ENCODE measurements at places on chromosomes 2 and 18. TPM values are rescaled to one million over a fixed set of nuclear protein-coding genes. Genes with fewer than 3 reads are reported as not detected.

DNA sequence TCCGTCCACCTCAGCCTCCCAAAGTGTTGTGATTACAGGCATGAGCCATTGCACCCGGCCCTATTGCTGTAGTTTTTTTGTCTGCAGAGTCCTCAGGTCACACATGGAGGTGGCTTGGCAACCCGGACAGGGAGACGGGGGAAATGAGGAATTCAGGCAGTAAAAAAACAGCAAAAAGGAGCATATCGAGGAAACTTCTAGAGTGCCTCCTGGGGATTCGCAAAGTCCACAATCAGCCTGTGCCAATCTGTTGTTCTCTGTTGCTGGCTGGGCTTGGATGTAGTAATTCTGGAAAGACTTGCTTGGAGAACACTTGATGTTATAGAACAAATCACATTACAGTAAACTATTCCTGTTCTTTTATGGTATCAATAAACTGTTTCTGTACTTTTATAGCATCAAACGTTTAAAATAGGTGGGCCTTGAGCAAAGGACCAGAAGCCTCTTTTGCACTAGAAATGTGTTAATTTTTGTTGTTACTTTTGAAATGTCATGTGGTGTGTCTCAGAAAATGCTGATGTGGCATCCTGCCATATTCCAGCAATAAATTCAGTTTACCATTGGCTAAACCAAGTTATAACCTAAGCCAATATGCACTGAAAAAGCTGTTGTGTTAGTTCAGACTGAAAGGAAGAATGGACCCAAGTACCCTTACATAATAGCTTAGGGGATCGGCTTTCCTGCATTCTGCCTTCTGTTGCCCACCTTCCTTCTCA lies 14.4 kb downstream of the ELAC1 start:
- no peak for DNase-seq

DNA sequence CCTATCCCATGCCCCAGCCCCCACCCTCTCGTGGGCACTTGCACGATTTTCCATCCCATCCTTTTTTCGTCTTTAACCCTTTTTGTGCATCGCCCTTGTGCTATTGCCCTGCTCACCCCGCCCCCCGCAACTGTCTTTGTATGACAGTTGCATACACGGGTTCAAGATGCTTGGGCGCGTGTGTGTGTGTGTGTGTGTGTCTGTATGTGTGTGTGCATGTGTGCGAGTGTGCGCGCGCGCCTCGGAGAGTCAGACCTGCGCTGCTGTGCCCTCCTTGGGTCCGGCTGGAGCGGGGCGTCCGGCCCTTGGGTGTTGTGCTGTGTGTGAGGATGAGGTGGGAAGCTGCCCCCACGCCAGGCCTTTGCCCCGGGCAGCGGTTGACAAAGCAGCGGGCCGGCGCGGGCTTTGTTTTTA lies 230.7 kb downstream of the HAUS1 start:
- peak; percentile 67 for DNase-seq

Gene CHRND
- total RNA-seq = 0.11 TPM

Gene CIDEA
- total RNA-seq = 0.40 TPM

Gene NCKAP5
- total RNA-seq = 10.6 TPM

- no peak for DNase-seq
These were observed 7.7 kb downstream of the APLF start for GRCh38 chr2:68475110-68475509.

DNA sequence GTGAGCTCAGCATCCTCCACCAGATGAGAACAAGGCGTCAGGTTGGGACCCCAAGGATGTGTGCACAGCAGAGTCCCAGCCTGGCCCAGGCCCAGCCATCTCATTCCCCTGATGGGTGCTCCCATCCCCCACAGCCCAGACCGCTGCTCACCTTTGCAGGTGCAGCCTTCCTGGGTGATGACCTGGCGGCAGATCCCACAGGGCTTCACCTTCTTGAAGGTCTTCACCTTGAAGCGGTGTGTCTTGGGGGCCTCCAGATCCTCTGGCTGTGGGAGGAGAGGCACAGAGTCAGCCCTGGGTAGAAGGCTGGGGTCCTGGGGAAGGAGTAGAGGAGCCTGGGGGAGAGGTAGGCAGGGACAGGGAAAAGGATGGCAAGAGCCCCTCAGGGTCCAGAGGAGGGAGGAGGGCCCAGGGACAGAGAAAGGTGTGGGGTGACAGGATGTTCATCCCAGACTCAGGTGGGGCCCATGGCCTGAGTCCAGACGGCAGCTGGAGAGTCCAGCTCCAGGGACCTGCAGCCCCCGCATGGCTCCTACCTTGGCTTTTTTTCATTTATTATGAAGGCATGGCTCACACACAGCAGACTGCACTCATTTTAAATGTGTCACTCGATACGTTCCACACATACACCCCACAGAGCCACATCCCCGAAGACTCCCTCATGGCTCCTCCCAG lies 11.9 kb downstream of the TNS1 start:
- DNase-seq = peak; percentile 64

- DNase-seq = no peak
These were observed 70.3 kb downstream of the ZBTB7C start for GRCh38 chr18:48338915-48339314.

DNA sequence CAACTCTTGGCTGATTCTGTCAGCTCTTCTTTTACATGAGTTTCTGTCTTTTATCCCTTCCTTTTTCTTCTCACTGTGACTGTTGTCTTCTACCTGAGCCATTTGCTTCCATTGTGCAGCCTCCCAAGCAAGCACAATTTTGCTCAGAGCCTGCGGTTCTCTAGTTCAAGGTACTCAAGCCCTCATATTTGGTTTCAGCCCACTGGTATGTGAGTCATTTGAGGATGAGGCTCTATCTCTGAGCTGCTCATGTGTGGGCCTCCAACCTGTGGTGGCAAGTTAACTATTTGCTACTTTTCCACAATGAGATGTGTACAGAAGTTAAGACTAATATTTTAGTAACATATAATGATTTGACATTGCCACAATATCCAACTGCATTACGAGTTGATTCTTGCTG lies 183.0 kb downstream of the PHLPP1 start:
- DNase-seq = no peak

DNA sequence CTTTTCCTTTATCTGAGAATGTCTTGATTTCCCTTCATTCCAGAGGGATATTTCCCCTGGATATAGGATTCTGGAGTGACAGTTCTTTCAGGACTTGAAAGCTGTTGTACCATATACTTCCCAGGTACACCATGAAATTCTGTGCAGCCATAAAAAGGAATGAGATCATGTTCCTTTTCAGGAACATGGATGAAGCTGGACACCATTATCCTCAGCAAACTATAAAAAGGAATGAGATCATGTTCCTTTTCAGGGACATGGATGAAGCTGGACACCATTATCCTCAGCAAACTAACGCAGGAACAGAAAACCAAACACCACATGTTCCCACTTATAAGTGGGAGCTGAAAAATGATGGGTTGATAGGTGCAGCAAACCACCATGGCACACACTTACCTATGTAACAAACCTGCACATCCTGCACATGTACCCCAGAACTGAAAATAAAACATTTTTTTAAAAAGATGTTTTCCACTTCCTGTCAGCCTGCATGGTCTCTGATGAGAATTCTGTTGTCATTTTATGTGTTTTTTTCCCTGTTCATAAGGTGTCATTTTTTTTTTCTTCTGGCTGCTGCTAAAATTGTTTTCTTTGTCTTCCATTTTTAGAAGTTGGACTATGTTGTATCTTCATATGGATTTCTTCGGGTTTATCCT lies 133.3 kb downstream of the DNAH6 start:
- DNase-seq = no peak

Gene PLB1
- 2.0 TPM for total RNA-seq

DNA sequence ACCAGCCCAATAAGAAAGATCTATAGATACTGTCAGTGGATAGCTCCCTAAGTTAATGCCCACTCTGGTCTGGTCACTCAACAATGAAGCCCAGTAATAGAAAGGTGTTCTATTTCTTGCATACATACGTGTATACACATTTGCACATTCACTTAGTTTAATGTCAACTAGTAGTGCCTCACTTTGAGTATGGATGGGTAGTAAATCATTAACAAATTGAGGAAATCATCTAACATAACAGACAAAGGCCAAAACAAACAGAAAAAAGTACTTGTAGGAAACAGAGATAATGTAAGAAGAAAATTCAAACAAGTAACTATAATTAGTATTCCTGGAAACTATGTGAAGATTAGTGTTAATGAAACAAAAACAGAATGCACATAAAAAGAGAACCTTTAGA lies 13.3 kb upstream of the CCDC195 start:
- no peak for DNase-seq

Gene AAMP
- total RNA-seq = 56.3 TPM

GRCh38 chr2:147027436-147027835 lies 817.4 kb upstream of the ACVR2A start:
- no peak for DNase-seq

- no peak for DNase-seq
These were observed 72.6 kb downstream of the AOX1 start for GRCh38 chr2:200658278-200658864.

Gene LINC00305
- total RNA-seq = not detected

DNA sequence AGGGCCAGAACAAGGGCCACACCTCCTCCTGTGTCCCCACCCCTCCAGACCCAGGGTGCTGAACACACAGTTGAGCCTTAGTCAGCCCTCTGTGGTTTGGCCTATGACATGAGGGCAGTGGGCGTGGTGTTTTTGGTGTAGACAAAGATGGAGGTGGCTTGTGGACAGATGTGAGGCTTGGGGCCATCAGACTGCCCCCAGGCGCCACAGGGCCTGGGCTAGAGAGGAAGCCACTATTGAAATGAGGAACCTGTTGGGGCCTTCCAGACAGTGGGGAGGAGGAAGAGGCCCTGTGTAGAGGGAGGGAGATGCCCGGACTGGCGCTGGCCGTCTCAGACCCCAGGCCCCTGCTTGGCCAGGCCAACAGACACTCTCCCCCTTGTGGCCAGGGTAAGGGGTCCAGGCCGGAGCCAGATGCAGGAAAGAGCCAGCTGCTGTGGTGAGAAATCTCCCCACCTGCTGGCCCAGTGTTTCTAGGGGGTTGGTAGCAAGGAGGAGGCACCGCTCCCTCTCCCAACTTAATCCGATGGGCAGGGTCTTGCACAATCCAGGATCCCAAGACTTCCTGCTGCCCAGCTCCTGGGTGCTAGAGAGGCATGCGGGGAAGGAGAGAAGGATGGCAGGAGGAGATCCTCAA lies 53.8 kb downstream of the SMAD7 start:
- DNase-seq = peak; percentile 86

Gene CBLN2
- total RNA-seq = not detected

DNA sequence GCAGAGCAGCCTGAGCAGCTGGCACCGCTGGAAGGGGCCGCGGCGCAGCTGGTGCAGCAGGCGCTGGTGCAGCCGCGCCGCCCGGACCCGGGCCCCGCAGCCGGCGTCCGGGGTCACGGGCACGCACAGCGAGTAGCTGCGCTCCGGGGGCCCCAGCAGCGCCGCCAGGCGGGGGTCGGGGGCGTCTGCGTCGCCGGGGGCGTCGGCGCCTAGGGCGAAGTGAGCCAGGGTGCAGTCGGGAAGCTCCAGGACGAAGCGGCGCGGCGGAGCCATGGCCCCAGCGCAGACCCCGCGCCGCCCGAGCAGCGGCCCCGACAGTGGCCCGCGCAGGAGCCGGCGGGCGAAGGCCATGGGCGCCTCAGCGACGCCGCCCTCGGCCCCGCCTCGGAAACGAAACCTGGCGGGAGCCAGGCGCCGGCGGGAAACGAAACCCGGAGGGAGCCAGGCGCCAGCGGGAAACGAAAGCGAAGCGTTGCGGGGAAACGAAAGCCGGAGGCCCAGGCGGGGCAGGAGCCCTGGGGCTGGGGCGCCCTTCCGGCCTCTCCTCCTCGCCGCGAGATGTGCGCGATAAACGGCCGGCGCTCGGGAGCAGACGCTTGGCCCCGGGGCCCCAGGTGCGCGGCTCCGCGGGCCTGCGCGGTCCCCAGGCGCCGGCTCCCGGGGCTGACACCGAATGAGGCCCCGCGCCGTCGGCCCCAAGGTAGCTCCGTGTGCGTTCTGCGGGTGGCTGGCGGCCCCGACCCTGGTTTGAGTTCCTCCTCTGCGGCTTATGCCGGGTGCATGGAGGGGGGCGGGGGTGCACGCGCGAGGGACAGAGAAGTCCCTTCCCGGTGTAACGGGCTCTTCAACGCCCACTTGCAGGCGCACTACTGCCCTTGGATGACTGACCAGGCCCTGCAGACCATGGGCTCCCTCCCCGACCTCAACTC lies at the start of gene CMPK2:
CMPK2 (minus strand) TSS at position 562 of the 929 bp plus-strand sequence; CDS start at position 351, 211 bp downstream.
- DNase-seq = peak; percentile 91

Gene RIF1
- 16.1 TPM for total RNA-seq

- DNase-seq = no peak
These were observed 1.2 kb upstream of the SLC1A4 start for GRCh38 chr2:64987956-64988419.

GRCh38 chr2:120400551-120400950 lies 54.6 kb downstream of the INHBB start:
- DNase-seq = peak; percentile 57

Gene CCNT2
- total RNA-seq = 24.1 TPM

Gene PTH2R
- not detected for total RNA-seq

DNA sequence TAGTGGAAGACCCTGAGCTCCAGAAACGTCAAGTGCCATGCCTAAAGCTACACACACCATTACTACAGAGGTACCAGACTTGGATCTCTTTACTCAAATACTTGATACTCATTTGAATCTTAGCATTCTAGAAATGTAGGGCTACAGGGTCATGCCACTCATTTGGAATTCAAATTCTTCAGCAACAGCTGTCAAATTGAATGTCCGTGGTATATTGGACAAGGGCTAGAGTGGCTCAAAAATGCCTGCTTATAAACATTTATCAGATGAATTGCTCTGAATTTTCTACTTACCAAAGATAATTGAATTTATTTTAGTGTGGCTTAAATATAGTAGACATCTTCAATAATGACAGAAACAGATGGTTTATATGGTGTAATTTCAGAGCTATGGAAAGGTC lies 669.7 kb downstream of the SLC4A3 start:
- no peak for DNase-seq

Gene GAREM1
- 10.0 TPM for total RNA-seq

Gene LIMS3
- total RNA-seq = 6.4 TPM

- DNase-seq = no peak
These were observed 68.1 kb downstream of the PMAIP1 start for GRCh38 chr18:59967878-59968277.

GRCh38 chr2:239265681-239266433 lies 135.0 kb downstream of the HDAC4 start:
- DNase-seq = peak; percentile 73

DNA sequence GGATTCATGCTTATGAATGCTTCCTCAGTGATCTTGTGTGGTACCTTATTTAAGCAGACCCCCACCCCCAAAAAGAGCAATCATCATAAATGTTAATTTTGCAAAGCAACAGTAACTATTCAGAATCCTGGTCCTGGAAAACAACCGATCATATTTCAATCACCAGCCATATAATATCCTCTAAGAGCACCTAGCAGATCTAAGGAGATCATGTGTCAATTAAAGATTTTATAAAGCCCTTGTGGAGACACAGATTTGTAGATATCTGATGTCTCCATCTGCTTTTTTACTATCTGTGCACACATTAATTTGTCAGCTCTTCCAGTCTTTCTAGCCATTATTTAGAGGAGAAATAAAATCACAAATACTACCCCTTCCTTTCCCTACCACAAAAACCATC lies 423.7 kb downstream of the TGIF1 start:
- no peak for DNase-seq

DNA sequence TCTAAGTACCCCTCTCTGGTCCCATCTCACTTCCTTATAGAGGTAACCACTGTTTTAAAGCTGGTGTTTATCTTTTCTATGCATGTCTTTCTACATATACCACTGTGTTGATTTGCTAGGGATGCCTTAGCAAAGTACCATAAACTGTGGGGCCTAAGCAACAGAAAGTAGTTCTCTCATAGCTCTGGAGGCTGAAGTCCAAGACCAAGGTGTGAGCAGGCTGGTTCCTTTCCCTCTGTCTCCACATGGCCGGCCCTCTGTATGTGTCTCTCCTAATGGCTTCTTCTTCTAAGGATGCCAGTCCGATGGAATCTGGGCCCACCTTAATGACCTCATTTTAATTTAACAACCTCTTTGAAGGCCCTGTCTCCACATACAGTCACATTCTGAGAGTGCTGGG lies 40.8 kb upstream of the ROCK2 start:
- no peak for DNase-seq
